ENCODE measurements at places on chromosomes 7 and 10. TPM values are rescaled to one million over a fixed set of nuclear protein-coding genes. Genes with fewer than 3 reads are reported as not detected.
A peak's percentile ranks its signal among the peaks of the same experiment; 100 is the strongest.

DNA sequence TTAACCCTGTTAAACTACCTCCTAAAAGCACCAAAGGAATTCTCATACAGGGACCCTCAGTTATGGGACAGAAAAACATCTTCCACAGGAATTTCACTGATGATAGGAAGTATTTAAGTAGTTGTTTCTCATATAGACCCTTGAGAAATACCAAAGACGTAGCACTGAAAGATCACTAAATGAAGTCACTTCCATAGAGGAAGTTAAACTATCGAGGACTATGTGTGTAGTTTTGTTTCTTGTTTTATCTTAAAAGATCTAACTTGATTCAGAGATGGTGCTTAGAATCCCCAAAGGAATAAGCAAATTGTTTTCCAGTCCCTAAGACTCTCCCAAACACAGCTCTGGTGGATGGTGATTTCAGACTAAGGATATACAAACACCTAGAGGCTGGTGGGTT, 94.8 kb upstream of the AFAP1L2 start:
- peak; percentile 20 for ATAC-seq

DNA sequence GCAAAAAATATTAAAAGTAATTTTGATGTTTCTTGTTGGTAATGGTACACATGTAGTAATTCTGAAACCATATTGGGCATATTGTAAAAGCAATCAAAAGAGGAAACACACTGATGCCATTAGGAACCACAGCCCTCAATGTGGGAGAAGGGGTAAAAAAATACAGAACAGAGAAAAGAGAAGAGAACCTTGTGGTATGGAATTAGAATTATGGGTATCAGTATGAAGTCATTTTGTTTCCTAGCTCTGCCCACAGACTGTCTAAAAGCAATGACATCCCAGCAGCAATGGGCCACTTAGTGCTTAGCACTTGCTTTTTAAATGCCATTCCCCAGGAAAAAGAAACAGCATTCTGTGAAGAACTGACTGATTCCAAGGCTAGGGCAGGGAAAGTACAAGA, 61.5 kb downstream of the CPVL start:
- ATAC-seq, result peak; percentile 9

DNA sequence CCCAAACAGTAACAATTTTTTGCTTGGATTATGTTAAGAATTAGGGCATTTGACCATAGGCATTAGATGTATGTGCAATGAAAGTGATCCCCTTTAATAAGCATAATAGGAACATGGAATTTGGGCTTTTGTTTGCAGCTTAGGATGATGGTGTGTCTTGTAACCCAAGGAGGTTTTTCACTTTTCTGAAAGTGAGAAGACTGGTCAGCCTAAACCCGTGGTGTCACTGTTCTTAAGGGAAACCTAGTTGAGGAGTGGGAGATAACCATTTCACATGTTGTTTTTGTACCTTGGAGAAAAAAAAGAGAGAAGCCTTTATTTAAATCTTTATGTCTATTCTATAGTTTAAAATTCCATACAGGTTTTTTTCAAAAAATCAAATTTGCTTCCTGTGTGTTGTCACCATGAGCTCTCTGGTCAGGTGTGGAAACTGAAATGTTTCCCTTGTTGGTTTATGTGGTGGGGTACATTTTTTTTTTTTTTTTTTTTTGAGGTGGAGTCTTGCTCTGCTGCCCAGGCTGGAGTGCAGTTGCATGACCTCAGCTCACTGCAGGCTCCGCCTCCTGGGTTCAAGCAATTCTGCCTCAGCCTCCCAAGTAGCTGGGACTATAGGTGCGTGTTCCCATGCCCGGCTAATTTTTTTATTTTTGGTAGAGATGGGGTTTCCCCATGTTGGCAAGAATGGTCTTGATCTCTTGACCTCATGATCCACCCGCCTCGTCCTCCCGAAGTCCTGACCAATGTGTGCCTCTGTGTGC, 7.7 kb downstream of the CCM2 start:
- ATAC-seq, result peak; percentile 80

DNA sequence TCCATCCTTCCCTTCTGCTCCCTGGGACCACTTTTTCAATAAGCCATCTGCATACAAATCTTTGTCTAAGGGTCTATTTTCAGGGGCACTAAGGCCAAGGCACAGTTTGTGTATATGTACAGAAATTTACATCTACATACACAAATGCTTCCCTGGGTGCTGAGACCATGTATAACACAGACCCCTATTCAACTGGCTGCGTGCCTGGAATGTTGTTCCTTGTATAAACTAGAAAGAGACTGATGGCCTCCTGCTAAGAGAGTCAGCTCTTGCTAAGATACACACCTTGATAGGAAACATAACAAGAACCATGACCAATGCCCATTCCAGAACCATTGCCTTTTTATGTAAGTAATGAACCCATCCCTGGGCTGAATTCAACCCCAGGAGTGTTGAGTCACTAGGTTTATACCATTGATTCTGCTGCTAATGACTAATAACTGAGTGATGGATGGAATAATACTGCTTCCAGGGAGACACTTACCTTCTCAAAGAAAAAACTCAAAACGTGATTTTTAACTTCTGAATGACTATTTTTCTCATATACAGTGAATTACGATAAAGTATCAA, 290.7 kb downstream of the FGFR2 start:
- ATAC-seq, result no peak

The NPSR1 gene
- not detected for total RNA-seq

The TCERG1L gene
- not detected for total RNA-seq

The KCP gene
- total RNA-seq, result 0.09 TPM
